ENCODE measurements at places on chromosomes 3 and 15.

GRCh38 chr3:173399044-173399443, 1.5 kb downstream of the NLGN1 start:
- no peak for DNase-seq

DNA sequence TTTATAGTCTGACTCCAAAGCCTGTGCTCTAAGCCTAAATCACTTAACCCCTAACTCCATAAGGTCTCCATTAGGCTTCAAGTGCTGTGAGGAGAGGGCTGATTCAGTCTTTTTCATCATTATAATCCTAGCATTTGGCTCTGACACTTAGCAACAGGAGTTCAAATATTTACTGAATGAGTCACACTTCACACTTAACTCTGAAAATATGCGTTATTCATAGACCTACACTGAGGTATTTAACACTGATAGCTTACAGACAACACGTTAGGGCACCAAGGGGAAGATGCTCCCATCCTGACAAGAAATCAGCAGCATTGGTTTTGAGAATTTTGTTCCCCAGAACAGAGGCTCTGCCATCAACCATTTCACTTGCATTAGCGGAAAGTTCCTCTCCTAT, 53.5 kb downstream of the MSL2 start:
- no peak for DNase-seq

DNA sequence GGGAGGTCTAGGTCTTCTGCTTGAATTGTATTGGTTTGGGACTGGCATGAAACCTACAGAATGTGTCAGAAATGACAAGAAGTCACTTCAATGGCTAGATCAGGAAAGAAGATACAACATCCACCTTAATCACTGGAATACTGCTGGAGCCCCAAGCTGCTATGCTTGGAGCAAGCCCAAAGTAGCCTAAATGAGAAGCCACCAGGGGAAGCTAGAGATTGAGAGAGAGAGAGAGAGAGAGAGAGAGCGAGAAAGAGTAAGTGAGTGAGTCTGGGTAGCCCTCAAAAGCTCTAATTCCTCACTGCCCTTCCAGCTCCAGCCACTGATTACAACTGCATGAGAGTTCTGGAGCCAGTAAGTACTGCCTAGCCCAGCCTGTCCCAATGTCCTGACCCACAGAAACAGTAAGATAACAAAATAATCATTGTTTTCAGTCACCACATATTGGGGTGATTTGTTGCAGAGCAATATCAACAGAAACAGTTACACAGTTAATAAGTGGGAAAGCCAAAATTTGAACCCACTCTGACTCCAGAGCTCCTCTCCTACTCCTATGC, 529.2 kb upstream of the GOLIM4 start:
- no peak for DNase-seq

DNA sequence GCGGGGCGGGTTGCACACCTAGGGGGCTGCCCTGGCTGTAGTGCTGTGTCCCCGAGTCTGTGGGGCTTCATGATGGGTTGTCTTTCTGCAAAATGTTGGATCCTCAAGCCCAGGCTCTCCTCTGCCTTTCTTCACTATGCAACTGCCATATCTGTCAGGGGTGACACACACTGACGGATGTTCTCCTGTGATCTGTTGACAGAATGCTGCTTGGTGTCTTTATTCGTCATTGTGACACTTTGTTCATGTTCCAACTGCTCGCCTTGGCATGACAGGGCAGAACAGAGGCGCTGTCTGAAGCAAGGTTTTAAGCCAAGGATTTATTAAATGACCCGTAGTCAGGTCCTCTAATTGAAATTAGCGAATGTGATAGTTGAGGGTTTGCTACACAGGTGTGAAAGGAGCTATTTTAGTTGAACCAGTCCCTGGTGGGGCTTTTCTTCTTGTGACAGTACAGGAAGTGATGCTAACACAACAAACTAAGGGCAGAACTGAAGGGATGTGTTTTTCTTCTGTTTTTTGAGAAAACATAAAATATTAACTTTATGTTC, 173.4 kb downstream of the MCTP2 start:
- no peak for DNase-seq

DNA sequence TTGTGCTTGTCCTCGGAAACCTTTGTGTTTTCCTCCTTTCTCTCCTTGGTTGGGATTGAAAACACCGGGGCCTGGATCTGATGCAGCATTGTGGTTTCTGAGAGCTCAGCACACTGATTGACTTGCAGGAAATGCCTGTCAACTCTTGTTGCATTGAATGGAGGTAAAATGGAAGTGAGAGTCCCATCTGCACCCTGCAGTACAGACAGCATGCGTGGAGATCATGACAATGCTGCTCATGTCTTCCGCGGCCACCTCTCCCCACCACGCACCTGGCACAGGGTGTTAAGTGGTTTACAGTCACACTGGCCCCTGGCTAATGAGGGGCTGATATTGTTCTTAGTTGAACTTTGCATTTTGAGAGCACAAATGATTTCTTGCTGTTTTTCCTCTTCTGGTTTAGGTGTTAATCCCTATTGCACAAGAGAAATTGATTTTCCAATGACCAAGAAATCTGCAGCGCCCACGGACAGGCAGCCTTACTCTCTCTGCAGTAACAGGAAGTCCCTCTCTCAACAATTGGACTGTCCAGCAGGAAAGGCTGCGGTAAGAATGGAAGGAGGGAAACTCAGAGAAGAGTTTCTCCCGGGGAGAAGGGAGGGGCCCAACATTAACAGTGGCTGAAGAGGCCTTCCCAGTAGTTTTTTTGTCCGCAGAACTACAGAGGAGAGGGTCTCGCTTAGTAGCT, 58.5 kb downstream of the STARD5 start:
- peak; percentile 14 for DNase-seq

GRCh38 chr3:127858937-127859336, 36.6 kb upstream of the MGLL start:
- no peak for DNase-seq

GRCh38 chr3:197730200-197730599, 6.5 kb downstream of the RUBCN start:
- no peak for DNase-seq

- DNase-seq = no peak
These were observed 332.9 kb downstream of the EPHB1 start for GRCh38 chr3:135127946-135128470.

DNA sequence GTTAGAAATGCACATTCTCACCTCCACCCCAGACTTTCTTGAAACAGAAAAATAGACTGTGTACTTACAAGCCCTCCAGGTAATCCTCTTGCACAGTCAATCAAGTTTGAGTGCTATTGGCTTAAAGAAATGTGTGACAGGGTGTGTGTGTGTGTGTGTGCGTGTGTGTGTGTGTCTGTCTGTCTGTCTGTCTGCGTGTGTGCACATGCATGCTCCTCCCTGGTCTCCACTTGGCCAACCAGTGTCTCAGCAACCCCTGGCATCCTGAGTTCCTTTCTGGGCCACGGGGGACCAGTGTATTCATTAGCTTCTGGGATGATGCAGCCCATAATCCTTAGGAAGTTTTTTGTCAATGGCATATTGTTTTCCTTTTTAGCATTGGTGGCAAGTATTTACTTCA, 128.8 kb upstream of the IL12A start:
- no peak for DNase-seq

GRCh38 chr3:68662176-68662575, 270.2 kb downstream of the TAFA4 start:
- DNase-seq = no peak

DNA sequence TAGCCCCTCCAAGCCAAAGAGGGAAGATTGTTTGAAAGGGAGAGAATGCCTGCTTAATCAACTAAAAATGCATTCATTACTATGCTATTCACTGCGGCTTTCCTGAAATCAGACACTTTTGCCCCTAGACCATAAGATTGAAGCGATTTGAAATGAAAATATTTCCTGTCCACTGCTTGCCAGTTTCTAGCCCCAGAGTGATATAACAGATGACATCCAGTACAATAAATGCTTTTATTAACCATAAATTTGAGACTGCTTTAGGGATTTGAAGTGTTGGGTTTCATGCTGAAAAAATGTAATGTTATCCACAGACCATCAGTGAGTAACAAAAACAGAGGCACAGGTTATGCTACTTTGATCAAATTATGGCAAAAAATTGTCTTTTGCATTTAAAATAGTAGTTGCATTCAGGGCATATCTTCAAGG, 14.1 kb downstream of the IL17RD start:
- DNase-seq = no peak

DNA sequence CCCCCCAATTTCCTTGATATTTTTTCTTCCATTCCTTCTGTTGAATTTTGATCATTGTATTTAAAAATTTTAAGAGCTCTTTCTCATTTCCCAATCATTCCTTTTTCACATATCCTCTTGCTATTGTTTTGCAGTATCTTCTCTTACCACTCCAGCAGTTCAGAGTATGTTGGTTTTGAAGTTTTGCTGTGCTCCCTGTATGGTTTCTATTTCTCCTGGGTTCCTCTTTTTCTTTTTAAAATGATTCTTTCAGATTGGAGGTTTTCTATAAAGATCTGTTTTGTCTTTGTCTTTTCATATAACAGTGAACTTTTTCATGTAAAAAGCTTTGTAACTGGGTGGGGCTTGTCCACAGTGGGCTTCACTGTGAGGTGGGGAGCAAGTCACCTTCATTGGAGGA, 12.8 kb downstream of the USP3 start:
- DNase-seq = no peak

GRCh38 chr3:118137778-118138177, 896.9 kb downstream of the IGSF11 start:
- DNase-seq = no peak

DNA sequence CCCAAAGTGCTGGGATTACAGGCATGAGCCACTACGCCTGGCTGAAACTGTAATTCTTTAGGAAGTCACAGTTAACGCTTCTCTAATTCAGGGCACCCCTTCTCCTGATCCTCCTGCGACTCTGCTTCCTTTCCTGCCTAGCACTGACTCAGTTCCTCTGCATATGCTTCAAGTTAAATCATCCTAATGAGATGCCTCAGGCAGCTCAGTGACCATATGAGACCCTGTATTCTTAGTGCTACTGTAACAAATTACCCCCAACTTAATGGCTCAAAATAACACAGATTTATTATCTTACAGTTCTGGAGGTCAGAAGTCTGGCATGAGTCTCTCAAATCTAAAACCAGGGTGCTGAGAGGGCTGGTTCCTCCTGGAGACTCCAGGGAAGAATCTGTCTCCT, 271.8 kb upstream of the LYSMD4 start:
- no peak for DNase-seq

GRCh38 chr15:45801543-45801942, 166.7 kb downstream of the SQOR start:
- no peak for DNase-seq

GRCh38 chr15:46126581-46126980, 491.8 kb downstream of the SQOR start:
- no peak for DNase-seq

- no peak for DNase-seq
These were observed 49.1 kb downstream of the MYO9A start for GRCh38 chr15:72068856-72069255.

DNA sequence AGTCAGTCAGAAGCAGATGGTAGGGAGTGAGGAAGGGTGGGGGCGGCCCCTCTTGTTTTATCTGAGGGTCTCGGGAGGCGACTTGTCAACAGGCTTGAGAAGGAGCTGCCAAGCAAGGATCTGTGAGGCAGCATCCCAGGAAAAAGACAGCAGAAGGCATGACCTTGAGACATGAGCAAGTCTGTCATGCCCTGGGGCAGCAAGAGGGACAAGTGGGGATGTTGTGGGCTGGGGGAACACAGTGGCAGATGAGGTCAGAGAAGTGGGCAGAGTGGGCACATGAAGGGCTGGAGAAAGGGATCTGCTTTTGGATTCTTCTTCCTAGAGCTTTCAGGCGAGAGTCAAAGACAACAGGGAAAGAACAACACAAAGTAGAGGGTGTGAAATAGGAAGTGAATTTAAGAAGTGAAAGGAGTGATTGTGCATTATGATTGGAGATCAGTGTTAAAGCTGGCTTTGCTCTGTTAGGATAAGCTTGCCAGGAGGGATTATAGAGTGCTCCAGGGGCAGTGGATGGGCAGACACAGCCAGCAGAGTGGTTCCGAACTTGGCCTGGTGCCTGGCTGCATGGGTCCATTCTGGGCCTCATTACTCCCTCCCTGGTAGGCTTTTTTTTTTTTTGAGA, 73.3 kb downstream of the USP13 start:
- peak; percentile 34 for DNase-seq

DNA sequence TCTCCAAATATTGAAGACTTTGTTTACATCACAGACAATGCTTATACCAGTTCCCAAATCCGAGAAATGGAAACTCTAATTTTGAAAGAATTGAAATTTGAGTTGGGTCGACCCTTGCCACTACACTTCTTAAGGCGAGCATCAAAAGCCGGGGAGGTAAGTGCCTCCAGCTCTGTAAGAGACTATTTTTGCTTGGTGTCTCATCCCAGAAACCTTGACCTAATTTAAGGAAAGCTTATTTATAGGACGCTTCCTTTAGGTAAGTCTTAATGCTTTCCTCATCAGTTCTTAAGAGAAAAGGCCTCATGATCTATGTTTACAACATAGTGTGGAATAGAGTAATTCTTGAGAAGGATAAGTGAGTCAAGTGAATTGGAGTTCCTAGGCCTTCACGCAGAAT, 11.8 kb downstream of the CCNB2 start:
- DNase-seq = no peak

DNA sequence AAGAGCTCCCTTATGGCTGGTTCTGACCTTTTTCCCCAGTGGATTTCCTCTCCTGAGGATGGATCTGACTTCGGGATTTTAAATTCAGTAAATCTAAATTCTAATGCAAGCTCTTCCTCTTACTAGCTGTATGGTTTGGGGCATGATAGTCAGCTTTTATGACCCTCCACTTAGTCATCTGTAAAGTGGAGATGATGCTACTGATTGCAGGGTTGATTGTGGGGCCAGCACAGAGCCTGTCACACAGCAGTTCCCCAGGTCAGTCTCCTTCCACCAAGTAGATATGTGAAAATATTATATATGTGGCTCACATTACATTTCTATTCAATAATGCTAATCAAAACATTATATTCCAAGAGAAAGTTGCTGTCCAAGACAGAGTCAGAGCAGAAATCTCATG, 141.3 kb upstream of the UBE2E1 start:
- DNase-seq = no peak

DNA sequence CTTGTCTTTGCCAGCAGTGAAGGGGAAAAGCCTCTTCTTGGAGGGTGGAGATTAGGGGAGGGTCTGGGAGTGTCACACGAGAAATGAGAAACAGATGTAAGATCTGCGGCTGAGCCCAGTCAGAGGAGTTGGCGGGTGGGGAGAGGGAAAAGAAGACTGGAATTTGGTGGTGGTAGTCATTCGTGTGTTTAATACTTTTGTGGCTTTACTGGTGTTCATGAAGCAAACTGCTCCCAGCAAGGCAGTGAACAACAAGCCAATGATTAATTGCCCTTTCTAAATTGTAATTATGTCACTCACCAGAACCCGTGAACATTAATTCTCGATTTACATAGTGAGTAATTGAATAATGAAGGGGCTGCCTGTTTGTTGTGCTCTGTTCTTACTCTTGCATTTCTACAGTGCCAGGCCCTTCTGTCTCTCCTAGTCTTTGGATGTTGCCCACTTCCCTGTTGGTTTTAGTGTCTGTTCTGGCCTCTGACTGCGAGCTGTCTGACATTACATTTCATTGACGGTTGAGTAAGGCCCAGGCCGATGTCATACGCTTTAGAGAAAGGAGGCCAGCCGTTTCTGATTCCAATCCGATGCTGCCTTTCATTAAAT, 78.0 kb downstream of the CHCHD6 start:
- no peak for DNase-seq

- DNase-seq = no peak
These were observed 410.2 kb downstream of the GAP43 start for GRCh38 chr3:116033516-116033915.

- DNase-seq = peak; percentile 82
These were observed 59.9 kb downstream of the ZNF621 start for GRCh38 chr3:40584625-40585189.

GRCh38 chr3:126351086-126351770, 6.0 kb downstream of the KLF15 start:
- no peak for DNase-seq

GRCh38 chr3:141103067-141103466, 51.9 kb downstream of the SPSB4 start:
- DNase-seq = no peak

Data from inflammatory macrophage (primary cell).